ENCODE measurements at places on chromosomes 11 and 22. TPM values are rescaled to one million over a fixed set of nuclear protein-coding genes. Genes with fewer than 3 reads are reported as not detected.

DNA sequence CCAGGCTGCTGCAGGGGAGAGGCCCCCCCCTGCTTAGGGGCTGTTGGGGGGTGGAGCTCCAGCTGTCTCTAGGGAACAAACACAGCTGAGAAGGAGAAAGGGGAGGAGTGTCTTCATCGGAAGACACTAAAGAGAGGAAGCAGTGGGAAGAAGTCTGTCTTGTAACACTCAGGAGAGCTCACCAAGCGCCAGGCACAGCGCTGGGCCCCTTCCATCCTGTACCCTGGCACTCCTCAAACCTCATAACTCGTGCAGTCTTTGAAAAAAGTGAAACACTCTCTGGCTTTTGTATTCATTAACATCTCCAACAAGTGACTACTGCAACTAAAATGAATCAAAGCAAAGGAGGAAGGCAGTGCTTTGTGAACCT lies 67.4 kb upstream of the PRDM11 start:
- no peak overlapping the region for H3K4me3 ChIP-seq
- no peak for DNase-seq

Gene C11orf97
- not detected for total RNA-seq

- DNase-seq, result no peak
- no peaks in the 10 kb centered on the region for H3K27me3 ChIP-seq
- H3K36me3 ChIP-seq, result peaks cover 10% of the 10 kb centered on the region
- H3K4me3 ChIP-seq, result no peak overlapping the region
Observed at GRCh38 chr11:66684635-66685034, 6.9 kb upstream of the RBM4B start.

GRCh38 chr11:73556966-73557365 lies 40.9 kb downstream of the FAM168A start:
- peaks cover 6% of the 10 kb centered on the region for H3K4me1 ChIP-seq
- no peak overlapping the region for H3K27ac ChIP-seq
- H3K36me3 ChIP-seq, result no peaks in the 10 kb centered on the region
- H3K27me3 ChIP-seq, result no peaks in the 10 kb centered on the region
- DNase-seq, result no peak

All from pancreas (tissue), 10 donors.